ENCODE measurements at places on chromosomes 7 and 10.

DNA sequence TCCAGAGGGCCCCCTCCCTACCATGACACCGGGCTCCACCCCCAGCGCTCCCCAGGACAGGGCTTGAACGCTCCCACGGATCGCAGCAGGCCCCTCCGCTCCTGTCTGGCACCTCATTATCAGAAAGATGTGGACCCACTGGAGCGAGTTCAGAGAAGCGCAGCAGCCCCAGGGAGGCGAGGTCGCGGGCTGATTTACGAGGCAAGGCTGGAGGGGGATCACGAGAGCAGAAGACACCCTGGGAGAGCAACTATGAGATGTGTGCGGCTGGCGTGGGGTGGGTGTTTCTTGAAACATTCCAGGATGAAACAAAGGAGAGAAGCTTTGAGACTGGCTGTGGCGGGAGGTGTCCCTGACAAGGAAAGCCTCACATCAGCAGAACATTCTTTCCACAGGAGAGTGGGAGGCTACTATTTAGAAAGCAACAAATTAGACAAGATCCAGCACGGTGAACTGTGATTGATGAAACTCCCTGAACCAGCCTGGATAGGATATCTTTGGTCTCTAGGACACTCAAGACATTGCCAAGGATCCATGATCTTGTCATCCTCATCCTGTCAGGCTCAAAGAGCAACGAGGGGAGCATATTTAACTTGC, 66.0 kb downstream of the JCAD start:
- DNase-seq = no peak

DNA sequence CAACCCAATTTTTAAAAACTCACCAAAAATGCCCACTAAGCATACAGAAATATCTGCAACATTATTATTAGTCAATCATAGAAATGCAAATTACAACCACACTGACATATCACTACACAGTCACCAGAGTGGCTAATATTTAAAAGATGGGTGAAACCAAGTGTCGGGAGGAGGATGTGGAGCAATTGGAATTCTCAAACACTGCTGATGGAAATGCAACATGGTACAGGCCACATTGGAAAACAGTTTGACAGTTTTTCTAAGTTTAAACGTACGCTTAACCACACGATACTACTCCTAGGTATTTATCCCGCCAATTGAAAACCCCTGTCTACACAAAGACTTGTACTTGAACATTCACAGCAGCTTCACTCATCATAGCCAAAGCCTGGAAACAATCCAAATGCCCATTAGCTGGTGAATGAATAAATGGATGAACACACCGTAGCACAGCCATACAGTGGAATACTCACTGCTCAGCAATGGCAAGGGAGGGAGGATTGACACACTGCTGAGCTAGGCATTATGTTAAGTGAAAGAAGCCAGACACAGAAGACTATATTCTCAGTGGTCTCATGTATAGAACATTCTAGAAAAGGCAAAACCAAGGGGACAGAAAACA, 16.3 kb downstream of the GCK start:
- no peak for DNase-seq

DNA sequence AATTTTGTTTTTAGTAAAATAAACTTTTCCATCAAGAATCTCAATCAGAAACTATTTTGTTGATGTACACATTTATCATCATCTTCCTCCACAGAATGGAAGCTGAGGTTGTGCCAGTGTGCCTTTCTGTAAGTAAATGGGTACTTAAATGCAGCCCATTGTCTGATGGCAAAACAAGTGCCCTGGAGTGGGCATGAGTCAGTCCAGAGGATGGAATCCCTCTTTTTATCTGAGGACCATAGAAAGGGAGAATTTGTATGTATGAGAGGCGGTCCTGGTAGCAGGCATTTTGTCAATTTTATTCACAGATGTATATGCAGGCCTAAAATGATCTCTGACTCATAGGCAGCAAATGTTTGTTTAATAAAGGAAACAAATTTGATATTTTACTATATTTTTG, 102.1 kb upstream of the MAGI2 start:
- DNase-seq = no peak

GRCh38 chr7:28301148-28301641, 111.1 kb upstream of the CREB5 start:
- DNase-seq = no peak

- DNase-seq = no peak
Observed at GRCh38 chr10:52379287-52379686, 65.2 kb downstream of the DKK1 start.

GRCh38 chr10:13944823-13945222, 358.1 kb downstream of the PRPF18 start:
- no peak for DNase-seq

GRCh38 chr10:114285961-114286441, 46.9 kb downstream of the VWA2 start:
- no peak for DNase-seq

GRCh38 chr7:92987538-92987937, 130.2 kb downstream of the SAMD9 start:
- DNase-seq = no peak

DNA sequence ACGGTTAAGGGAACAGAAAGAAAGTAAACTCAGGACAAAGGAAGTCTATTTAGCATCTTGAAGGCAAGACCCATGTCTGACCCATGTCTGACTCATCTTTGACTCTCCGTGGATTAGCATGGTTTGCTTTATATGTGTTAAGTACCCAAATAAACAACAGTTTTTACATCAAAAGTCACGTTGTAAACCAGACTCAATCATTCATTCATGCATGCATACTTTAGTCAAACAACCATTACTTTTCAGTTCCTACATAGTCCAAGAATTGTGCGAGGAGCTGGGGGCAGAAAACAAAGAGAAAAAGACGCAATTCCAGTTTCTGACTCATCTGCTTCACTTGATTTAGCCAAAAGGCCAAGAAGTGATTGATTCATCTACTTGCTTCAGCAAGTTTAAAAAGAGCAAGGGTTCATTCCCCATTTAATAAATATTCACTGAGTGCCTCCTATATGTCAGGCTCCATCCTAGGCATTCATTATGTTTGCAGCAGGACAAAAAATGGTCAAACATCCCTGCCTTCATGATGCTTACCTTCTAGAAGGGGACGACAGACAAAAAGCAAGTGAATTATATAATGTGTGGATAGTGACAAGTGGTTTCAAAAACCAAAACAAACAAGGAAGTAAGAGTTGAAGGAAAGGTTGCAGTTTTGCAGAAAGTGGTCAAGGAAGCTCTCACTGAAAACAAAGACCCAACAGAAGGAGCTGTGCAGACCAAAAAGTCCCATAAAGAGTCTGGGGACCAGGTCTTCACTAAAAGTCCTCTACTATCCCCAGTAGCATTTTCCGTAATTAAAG, 116.2 kb downstream of the FAM107B start:
- no peak for DNase-seq

- DNase-seq = no peak
Observed at GRCh38 chr10:23432639-23433038, 6.2 kb upstream of the OTUD1 start.

DNA sequence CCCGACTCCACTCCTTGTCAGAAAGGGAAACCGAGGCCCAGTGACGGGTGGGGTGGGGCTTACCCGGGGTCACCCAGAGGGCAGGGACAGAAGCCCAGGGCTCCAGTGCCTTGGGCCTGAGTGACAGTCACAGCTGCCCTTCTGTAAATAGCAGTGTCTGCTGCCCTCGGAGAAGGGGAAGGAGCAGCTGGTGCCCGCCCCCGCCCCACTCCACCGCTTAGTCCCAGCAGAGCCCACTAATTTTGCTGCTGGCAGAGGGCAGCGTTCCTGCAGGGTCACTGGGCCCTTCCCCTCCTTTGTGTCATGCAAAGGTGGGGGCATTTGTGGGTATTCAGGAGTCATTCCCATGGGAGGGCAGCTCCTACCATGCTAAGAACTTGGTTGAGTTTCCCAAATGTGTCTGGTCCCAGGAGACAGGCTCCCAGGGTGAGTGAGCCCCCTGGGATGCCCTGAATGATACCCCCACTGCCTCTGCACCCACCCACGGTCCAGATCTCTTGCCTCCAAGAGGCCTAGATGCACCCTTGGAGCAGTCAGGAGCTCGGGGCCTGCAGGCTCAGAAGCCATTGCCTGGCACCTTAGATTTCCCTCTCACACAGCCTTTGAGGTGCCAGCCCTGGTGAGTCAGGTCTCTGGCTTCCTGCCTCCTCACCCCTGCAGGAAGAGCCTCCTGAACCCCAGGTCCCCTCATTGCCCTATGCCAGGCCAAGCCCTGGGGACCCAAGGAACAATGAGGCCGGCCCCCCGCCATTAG, 17.2 kb downstream of the SH2B2 start:
- DNase-seq = no peak

- DNase-seq = no peak
Observed at GRCh38 chr7:143452495-143452894, 9.2 kb downstream of the TAS2R60 start.

DNA sequence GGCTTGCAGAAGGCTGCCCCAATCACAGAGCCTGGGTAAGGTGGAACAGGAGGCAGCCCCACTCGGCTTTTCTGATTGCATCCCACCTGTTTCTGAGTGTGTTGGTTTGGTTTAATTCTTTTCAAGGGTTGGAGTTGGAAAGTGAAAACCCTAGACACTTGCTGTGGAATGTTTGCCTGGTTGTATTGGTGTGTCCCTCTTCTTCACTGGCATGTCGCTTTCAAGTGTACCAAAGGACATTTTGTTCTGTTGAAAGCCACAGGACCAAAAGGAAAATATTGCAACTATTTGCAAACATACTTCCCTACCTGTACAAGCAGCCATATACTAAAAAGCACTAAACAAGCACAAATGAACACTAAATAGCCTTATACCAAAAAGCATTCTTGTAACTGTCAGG, 60.5 kb downstream of the NHLRC2 start:
- DNase-seq = no peak

GRCh38 chr10:86594535-86594934, 59.8 kb upstream of the OPN4 start:
- DNase-seq = no peak

DNA sequence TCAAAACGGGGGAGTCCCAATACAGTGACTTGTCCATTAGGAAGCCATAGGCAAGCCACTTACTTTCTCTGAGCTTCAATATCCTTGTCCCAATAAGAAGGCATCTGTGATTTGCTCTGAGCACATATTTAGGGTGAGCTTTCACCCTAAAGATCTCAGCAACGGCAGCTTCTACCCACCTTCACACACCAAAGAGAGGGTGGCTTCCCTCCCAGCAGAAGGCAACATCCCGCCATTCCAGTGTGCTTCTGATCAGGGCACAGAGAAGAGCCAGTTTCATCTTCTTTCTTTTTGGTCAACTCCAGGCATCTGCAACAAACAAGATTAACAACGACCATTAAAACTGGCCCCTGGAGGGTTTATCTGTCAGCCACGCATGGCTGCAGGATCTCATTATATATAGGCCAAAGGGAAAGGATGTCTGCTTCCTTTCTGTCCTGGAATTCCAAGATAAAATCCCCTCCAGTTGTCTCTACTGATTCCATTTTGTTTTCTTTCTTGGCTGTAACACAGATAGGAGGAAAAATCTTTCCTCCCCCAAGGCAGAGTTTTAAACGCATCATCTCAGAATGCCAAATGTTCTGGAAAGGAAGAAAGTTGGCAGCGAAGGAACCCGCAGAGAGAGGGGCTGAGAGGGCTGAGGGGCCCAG, 491 bp upstream of the SH2D4B start:
- DNase-seq = no peak

- no peak for DNase-seq
Observed at GRCh38 chr7:48004638-48005037, 24.3 kb downstream of the SUN3 start.

DNA sequence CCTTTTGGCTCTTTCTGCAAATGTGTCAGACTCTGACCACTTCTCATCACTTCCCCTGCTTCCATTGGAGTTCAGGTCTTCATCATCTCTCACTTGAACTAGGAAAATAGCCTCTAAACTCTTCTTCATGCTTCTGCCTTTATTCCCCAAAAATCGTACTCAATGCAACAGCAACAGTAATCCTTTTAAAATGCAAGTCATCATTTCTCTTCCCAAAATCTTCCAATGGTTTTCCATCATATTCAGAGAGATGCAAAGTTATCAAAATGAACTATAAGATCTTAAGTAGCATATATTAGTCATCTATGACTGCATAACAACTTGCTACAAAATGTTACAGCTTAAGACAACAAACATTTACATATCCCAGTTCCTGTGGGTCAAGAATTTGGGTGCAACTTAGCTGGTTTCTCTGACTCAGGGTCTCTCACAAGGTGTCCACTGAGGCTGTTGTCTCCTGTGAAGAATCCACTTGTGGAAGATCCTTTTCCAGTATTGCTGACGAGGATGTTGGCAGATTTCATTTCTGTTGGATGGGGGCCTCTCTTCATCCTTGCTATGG, 31.0 kb upstream of the ETV1 start:
- no peak for DNase-seq

- no peak for DNase-seq
Observed at GRCh38 chr10:73997461-73997786, 492 bp upstream of the VCL start.

DNA sequence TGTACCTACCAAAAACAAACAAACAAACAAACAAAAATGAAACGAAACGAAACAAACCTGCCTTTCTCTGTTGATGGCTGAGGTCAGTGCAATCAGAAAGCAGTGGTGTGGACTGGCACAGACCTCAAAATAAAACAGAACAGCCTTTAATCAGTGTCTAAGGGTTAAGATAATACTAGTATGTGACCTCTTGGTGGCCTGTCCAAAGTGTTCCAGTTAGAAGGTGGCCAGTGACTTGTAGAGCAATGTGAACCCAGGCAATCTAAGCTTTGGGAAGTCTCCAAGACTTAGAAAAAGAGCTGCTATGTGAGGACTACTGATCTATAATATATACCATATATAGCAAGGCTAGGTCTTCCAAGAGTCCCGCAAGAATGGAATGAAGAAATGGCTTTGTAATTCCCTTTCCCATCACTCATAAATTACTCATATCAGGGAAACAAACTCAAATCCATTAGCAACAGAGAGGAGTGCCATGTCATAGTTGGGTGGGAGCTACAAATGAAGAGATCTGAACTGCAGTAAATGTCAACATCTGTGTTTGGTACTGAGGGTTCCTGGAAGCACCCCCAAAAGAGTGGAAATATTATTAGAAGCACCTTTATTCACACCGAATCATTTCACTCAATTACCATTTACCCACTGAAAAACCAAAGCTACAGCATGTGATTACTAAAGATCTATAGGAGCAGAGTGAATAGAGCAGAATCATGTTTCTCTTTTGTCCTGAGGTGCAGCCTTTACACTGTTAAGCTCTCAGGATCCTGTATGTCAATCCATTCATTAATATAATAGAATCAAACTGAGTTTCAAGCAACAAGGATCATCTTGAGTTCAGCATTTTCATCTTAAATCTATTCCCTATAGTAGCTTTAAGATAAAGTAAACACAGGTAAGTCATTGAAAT, 28.0 kb downstream of the ABLIM1 start:
- DNase-seq = no peak

All from natural killer cell treated with Interleukin-12 subunit alpha and Interleukin-12 subunit beta and Interleukin-15 and Interleukin-18, amount 100 ng/mL, for 72 hours (primary cell).